ENCODE measurements at places on chromosomes 12 and 14.

DNA sequence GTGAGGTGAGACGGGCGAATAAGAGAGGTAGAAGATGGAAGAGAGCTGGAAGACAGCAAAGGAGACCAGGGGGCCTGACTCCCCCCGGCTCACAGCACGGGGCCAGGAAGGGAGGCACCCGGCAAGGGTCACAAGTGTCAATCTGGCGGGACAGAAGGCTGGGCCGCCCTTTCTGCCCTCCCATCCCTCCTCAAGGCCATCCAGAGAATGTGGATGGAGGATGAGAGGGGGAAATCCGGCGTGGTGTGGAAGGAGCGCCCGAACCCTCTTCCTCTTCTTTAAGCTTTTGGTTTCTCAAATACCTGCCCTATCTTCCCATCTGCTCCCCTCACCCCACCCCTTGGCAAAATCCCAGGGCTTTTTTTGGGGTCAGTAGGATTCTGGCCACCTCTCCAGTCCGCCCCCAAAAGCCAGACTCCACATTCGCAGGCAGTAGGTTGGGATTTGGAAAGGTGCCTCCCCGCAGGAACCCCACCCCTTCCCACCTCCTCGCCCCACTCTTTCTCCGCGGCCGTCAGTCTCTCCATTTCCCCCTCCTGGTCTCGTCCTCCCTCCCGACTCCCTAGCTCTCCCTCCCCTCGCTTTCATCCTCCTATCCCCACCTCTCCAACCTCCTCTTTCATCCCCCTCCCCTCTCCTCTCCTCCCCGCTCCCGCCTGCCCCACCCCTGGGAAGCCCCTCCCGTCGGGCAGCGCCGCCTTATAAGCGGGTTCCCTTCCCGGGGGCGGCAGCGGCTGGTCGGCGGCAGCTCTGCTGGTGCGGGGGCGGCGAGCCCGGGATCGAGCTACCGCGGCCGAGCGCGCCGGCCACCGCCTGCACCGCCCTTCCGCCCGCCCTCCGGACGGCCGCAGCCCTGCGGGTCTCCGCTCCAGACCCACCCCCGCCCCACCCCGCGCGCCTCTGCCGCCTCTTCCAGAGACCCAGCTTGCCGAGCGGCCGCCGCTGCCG lies at the start of gene PTMS:
Gene PTMS, plus strand, starts transcription at position 730 of the 948 bp plus-strand sequence. CDS start 343 bp downstream, outside the sequence.
- DNase-seq, result peak; percentile 96

DNA sequence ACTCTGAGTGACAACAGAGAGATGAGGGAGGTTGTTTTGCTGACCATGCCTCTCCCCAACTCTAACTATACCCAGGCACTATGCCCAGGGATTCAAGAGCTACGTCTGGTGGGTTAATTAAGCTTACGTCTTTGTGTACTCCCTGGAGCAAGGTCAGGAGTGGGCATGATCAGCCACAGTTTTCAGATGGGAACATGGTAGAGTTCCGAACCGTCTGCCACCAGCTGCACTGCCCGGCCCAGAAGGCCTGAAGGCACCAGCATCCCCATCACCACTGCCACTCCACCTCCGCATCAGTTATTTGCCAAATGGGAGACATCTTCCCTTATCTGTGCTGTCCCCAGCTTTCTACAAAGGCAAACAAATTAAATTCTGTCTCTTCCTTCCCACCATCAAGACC lies 11.1 kb upstream of the GPX2 start:
- DNase-seq, result no peak

GRCh38 chr14:22882529-22883172 lies 371 bp upstream of the REM2 start:
- peak; percentile 51 for DNase-seq

DNA sequence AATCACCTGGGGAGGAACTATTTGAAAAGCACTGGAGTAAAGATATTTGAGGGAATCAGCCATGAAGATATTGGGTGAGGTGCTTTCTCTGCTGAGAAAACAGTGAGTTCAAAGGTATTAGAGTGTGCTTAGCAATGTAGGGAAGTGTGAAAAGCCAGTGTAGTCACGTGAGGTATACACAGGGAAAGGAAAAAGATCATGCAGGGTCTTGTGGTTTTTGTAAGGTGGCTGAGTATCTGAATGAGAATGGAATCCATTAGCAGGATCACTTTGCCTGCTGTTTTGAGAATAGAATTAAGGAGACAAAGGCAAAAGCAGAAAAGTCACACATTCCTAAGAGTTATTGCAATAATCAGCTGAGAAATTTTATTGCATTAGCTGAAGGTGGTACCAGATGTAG lies 193.0 kb downstream of the PIK3C2G start:
- no peak for DNase-seq

DNA sequence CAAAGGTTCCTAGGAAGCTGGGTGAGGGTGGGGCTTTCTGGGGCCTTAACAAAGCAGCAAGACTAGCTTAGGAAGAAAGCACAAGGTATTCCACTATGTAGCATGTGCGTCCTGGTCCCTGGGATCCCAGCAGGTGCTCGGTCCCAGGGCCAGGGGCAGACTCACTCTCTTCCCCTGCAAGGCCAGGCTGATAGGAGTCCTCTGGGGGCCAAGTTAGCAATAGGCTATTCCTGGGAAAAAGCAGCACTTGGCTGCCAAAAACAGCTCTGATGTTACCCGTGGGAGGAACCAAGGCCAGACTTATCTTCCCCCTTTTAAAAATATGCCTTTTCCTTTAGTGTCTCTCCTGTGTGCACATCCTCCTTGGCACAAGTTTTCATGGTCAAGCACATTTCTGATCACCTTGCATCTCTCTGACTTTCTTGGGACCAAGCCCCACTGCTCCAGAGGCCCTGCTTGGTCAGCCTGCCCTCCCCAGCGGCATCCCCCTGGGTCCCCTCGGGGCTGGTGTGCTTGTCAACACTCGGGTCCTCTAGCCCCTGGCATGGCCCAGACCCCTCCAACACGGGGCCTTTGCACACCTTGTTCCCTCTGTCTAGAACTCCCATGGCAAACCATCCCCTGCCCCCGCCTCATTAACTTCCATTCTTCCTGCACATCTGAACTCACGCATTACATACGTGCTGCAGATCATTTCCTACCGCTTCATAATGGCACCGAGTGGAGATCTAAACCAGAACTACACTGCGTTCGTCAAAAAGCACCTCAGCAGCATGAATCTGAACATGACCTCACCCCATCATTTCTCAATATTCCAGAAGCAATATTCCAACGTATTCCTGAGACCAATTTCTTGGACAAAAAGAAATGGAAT lies 21.9 kb downstream of the CCDC92 start:
- DNase-seq, result no peak

- DNase-seq, result no peak
Observed at GRCh38 chr14:92552066-92552465, 38.5 kb downstream of the RIN3 start.

GRCh38 chr12:54207539-54208294 lies 18.9 kb upstream of the SMUG1 start:
- peak; percentile 86 for DNase-seq

GRCh38 chr12:93808169-93808899 lies 131.2 kb downstream of the CRADD start:
- DNase-seq, result no peak

- peak; percentile 68 for DNase-seq
Observed at GRCh38 chr14:92982956-92983355, 60.0 kb downstream of the CHGA start.

- peak; percentile 32 for DNase-seq
Observed at GRCh38 chr12:15599266-15600037, 189.7 kb downstream of the EPS8 start.

GRCh38 chr12:63318933-63319332 lies 167.9 kb upstream of the AVPR1A start:
- DNase-seq, result no peak

DNA sequence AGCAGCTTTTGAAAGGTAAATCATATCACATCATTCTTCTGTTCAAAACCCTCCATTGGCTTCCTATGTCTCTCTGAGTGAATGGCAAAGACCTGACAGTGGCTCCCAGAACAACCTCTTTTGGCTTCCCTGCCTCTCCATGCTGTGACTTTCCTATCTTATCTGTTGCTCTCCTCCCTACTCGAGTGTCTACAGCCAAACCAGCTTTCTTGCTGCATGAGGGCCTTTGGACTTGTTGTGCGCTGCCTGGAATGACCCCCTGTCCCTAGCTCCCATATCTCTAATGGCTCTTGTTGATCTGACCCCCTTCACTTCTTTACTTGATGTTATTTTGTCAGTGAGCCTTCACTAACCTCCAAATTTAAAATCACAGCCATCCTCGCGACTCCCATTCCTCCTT lies 2.5 kb downstream of the SYNE2 start:
- no peak for DNase-seq

- DNase-seq, result no peak
Observed at GRCh38 chr12:11870041-11870451, 200.7 kb upstream of the BCL2L14 start.

DNA sequence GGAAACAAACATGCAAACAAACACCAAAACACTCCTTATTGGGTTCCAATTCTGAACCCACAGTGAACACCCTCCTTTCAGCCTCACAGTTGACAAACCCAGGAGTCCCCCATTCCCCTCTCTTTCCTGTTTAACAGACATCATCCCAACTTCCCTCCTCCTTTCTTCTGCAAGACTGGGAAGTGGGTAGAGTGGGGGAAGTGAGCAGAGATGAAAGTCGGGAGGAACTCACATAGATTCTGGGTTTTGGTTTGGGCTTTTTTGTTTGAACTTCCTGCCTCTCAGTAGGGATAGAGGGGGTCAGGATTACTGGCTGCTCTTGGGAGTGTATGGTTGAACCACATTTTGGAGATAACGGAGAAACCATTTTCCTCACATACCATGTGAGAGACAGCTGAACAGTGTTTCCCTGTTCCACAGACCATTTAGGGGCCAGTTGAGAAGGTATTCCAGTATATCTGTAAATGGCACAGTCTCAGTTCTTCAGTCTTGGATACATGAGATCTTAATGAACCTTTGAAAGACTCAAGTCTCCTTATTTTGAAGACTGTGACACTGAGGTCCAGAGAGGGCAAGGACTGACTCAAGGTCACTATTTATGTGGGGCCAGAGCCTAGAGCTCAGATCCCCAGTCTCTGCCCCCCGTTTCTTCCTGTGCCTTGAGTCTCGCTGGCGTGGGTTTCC lies 3.9 kb upstream of the GPR84 start:
- no peak for DNase-seq

DNA sequence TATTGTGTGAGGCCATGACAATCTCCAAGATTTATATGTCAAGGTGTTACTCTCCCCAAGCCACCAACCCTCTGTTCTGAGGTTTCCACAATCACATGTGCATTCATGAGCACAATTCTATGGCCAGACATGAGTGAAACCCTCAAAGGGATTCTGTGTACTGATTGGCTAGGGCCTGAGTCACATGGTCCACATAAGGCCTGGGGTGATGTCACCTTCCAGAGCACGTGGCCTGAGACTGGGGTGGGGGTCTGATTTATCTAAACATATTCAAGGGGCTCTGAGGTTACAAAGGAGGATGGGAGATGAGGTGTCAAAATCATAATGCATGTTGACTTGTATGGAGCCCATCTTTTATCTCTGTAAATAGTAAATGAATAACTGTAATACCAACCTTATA lies 1369.9 kb upstream of the TMEM132C start:
- no peak for DNase-seq

Data from urothelium cell line (cell line).